Pancreas (tissue), 10 donors: ENCODE measurements at places on chromosomes 7 and 10. TPM values are rescaled to one million over a fixed set of nuclear protein-coding genes. Genes with fewer than 3 reads are reported as not detected.

The PTF1A gene
- polyA plus RNA-seq = 20.5 TPM

The IFRD1 gene
- polyA plus RNA-seq = 45.3 TPM

The CYP3A4 gene
- 5.4 TPM for polyA plus RNA-seq

The CDHR3 gene
- polyA plus RNA-seq = 1.6 TPM

The SEMA3A gene
- polyA plus RNA-seq = 0.40 TPM

The GSTO2 gene
- 28.1 TPM for polyA plus RNA-seq

The PAX4 gene
- 0.42 TPM for polyA plus RNA-seq

The SLC26A3 gene
- not detected for polyA plus RNA-seq

The ASIC3 gene
- polyA plus RNA-seq = 7.0 TPM

The AASS gene
- 13.3 TPM for polyA plus RNA-seq

DNA sequence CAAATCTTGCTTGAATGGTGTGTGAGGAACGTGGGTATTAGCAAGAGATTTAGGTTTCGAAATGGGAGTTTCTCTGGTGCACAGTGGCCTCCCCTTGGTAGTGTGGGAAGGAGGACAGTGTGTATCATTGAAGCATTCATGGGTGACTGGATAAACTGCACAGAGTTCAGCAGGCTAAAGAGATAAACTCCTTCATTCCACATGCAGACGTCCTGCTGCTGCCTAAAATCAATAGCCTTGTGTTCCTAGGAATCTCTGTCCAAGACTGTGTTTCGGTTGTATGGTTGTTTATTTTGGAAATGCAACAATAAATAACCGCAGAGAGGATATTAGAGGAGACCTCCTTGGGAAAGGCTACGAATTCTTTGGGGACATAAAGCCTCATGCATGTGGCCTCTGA lies 100.9 kb upstream of the FAM171A1 start:
- no peak for DNase-seq

GRCh38 chr7:132030883-132031282 lies 474.5 kb upstream of the PODXL start:
- no peak for DNase-seq

DNA sequence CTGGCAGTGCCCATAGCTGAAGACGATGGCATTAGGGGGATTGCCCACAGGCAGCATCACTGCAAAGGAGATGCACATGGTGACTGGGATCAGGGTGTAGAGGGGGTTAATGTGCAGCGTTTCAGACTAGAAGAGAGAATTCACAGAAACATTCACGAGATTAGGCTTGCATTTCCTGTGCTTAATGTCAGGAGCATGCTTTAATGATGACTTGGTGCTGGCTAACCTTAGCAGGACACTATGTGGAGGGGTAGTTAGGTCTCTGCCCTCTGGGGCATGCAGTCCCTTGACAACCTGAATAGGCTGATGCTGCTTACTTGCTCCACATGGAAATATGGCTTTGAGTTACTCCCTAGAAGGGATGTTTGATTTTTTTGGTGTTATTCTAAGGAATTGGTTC lies 21.8 kb downstream of the STMP1 start:
- DNase-seq = no peak

GRCh38 chr10:131908151-131908550 lies 7.3 kb downstream of the PPP2R2D start:
- DNase-seq = no peak

DNA sequence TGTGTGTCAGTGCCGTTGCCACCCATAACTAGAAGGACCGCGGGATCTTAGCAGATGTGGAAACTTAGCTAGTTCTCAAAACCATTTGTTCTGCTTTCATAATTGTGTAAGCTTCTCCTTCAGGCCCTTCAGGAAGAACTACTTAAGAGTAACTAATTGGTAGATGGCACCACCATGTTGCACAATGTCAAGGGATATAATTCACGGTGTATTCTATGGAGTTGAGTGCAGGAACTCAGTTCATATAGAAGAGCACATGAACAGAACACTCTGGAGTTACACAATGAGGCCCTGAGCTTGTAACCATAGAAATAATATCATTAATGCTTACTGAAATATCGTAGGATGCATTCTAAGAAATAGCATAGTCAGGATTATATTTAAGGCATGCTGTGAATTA lies 126.5 kb upstream of the GAD2 start:
- no peak for DNase-seq

DNA sequence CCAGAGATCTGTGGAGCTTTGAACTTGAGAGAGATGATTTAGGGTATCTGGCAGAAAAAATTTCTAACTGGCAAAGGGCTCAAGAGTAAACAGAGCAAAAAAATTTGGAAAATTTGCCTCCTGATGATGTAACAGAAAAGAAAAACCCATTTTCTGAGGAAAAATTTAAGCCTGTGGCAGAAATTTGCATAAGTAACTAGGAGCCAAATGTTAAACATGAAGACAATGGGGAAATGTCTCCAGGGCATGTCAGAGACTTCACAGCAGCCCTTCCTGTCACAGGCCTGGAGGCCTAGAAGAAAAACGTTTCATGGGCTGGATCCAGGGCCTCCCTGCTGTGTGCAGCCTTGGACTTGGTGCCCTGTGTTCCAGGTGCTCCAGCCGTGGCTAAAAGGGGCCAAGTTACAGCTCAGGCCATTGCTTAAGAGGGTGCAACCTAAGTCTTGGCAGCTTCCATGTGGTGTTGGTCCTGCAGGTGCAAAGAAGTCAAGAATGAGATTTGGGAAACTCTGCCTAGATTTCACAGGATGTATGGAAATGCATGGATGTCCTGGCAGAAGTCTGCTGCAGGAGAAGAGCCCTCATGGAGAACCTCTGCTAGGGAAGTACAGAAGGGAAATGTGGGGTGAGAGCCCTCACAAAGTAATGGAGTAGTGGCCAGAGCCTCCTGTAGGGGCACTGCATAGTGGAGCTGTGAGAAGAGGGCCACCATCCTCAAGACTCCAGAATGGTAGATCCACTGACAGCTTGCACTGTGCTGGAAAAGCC lies 8.1 kb downstream of the SEMA3D start:
- DNase-seq = no peak

- DNase-seq = no peak
Observed at GRCh38 chr10:80598084-80598798, 60.5 kb downstream of the SH2D4B start.

DNA sequence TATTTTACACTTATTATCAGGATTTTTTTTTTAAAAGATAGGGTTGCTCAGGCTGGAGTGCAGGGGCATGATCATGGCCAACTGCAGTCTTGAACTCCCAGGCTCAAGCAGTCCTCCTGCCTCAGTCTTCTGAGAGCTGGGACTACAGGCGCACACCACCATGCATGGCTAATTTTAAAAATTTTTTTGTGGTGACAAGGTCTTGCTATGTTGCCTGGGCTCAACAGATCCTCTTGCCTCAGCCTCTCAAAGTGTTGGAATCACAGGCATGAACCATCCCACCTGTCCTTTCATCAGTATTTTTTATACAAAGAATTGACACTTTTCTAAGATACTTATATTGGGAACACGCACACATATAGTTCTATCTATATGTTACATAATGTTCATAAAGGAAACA lies 99.3 kb downstream of the PIP4K2A start:
- DNase-seq = no peak

- DNase-seq = no peak
Observed at GRCh38 chr10:98267069-98267893, 713 bp downstream of the LOXL4 start.

DNA sequence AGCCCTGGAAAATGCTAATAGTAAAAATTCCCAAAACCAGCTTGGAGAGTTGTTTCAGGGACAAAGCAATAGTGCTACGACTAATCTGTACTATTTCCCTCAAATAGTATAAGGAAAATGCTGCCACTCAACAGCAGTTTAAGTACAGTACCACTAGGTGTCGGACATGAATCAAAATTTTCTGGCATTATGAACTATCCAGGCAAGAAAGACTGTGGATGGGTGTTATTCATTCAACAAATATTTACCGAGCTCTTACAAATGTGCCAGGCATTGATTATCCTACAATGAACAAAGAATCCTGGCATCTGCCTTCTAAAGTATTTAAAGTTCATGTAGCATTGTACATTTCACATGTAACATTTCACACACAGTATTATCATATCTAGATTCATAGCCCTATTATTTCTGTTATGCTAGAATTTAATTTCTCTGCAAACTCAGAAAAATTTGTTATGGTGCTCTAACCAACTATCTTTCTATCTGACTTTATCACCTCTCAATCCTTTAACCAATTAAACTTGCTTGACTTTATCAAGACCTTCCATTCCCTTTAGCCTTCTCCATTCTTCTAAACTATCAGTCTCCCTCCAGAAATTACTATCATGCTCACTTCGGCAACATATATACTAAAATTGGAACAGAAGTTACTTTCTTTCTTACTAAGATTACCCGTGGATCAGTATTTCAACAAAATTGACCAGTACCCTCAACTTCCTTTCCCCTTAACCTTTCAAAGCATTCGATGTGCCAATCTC lies 80.6 kb downstream of the ARHGAP21 start:
- peak; percentile 57 for DNase-seq

DNA sequence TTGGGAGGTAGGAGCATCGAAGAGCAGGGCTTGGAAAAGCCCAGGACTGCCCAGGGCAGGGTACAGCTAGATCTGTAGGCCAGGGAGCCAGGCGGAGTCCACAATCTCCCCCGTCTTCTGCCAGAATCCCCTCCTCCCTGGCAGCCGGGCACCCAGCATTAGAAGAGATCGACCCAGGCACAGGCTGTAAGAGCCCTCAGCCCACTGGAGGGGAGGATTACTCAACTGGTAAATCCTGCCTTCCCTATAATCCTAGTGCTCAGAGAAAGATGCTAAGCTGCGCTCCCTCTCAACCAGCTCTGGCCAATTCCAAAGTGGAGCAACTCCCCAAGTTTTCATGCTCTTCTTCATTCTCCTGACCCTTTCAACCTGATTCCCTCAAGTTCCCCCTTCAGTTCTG lies 3.2 kb downstream of the SPOCK2 start:
- DNase-seq = no peak

DNA sequence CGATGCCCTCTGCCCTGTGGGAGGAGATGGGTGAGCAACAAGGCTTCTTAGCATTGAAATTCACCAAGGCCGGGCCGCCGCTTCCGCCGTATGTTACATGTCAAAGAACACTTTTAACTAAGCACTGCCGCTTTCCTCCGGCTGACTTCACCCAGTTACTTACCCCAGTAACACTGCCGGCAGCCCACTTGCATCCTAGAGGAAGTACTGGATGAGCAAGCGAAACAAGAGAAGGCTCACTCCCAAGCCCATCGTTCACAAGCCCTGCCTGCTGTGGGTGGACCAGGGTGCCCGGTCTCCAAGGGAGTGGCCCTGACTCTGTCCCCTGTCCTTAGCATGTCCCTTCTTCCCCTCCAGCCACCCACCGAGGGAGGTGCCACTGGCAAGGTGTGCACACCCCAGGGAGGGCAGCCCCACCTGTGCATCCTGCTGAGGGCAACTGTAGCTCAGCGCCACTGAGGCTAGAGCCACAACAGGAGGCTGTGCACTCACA lies 73.1 kb upstream of the EBF3 start:
- no peak for DNase-seq

GRCh38 chr7:99693427-99694200 lies 13.8 kb upstream of the CYP3A5 start:
- DNase-seq = peak; percentile 66

GRCh38 chr7:112869111-112869774 lies 79.0 kb upstream of the TMEM168 start:
- DNase-seq = no peak

DNA sequence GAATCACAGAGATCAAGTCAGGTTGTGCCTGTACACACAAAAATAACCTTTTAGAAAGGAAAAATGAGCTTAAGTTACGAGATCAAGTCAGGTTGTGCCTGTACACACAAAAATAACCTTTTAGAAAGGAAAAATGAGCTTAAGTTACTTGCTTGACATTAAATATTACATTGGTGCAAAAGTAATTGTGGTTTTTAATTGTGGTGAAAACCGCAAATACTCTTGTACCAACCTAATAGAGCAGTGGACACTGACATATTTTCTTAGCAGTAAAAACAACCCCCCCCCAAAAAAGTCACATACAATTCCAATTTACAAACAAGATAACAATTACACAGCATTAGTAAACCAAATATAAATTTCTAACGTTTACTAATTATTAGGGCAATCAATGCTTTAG lies 595.6 kb downstream of the GRM8 start:
- no peak for DNase-seq

DNA sequence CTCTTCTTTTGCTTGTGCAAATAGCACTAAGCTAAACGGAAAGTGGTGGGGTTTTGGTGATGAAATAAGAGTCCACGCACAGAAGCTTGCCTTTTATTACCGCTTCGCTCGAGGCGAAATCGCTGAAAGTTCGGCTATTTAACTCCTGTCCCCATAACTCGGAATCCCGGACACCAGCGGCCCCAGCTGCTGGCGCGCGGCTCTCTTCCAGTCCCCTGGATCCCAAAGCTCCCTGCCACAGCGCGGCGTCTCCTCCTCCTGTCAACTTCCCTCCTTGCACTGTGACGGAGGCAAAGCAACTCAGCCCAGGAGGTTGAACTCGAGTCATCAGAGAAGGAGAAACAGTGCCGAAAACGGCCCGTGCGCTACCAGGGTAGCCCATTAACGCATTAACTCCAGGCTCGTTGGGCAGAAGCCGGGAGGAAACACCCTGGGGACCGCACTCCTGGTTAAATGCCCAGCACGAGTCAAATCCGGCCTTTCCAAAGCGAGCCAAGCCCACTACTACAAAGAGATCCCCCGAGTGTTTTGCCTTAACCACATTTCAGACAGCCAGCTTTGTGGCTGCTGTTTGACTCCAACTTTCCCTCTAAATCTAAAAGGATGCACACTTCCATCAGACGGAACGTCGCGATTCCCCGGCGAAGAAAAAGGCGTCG lies 1.3 kb downstream of the SEMA3D start:
- DNase-seq = peak; percentile 60

DNA sequence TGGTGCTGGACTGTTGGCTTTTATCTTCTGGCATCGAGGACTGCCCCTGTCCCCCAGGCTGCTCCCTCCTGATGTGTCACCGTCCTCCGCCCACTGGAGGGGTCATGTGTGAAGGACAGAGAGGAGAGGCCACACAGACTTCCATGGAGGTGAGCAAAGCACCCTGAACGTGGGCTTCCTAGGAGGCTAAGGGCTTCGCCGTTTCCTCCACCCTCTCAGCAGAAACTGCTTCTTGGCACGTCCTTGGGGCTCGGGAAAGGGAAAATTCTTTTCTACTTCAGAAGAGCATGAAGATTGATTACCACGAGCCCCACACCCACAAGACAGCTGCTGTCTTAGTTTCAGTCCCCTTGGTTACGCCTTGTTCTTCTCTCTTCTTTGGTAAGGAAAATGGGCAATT lies 218.2 kb downstream of the CCDC3 start:
- DNase-seq = no peak

GRCh38 chr7:46603780-46604179 lies 682.7 kb upstream of the IGFBP3 start:
- peak; percentile 53 for DNase-seq

DNA sequence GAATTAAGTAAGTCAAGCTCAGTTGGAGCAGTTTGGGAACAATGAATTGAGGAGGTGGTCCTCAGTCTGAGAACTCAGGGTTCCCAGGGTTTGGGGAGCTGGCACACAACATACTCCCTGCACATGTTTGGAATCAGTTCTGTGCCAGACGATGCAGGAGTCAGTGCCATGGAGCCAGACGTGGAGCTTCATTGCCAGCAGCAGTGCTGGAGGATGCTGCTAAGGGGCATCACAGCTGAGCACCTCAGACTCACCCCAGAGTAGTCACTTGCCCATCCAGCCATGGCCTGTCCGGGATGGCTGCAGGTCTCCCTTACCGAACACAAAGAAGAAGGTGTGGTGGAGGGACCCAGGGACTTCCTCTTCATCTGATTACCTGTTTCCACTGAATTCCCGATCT lies 7.9 kb downstream of the GIMAP5 start:
- no peak for DNase-seq

GRCh38 chr10:25017154-25017590 lies 760 bp downstream of the THNSL1 start:
- DNase-seq = no peak
